ENCODE measurements at places on chromosomes 3 and 15.

- DNase-seq = no peak
These were observed 238.8 kb downstream of the GAP43 start for GRCh38 chr3:115862099-115862498.

DNA sequence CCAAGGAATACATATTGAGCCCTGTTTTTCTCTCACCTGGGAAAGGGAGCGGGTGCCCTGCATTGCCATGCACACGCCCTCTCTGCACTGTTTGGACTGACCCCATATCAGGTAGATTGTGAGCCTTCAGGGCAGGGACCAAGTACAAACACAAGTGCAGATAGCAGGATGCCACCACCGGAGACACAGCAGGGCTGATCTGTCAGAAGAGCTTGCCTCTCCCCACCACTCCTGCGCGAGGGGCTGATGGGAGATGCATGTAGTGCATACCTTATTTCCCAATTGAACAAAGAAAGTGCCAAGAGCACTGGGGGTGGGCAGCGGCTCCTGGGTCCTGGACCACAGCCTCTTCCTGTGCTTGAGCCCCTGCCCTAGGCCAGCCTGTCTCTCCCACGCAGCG is 9.0 kb upstream of the SLCO2A1 start:
- DNase-seq = no peak

- no peak for DNase-seq
These were observed 62.5 kb upstream of the ANKRD28 start for GRCh38 chr3:15860014-15860934.

DNA sequence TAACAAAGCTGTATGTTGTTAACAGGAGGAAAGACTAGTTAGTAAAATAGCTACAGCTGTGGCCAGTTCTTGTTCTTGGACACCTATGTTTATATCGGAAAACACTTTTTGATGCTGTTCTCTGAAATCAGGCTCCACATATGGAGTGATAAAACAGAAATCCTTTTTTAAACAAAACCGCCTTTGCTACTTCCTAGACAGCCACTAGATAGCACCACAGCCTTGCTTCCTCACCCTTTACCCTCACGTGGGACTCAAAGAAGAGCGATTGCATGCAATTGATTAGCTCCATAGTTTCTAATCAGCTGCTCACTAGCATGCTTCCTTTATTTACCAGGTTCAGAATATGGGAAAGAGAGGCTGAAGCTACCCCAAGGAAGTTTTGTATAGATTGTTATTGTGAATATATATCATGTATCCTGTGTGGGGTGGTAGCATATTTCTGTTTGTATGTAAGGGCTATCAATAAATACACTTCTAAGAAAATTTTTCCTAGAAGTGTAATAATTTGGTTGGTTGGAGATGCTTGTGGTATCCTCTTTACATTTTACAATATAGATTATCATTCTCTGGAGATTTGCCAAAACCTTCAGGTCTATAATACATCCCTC is 4.3 kb upstream of the MTFMT start:
- no peak for DNase-seq

GRCh38 chr3:35505181-35505580 is 134.1 kb upstream of the ARPP21 start:
- no peak for DNase-seq

DNA sequence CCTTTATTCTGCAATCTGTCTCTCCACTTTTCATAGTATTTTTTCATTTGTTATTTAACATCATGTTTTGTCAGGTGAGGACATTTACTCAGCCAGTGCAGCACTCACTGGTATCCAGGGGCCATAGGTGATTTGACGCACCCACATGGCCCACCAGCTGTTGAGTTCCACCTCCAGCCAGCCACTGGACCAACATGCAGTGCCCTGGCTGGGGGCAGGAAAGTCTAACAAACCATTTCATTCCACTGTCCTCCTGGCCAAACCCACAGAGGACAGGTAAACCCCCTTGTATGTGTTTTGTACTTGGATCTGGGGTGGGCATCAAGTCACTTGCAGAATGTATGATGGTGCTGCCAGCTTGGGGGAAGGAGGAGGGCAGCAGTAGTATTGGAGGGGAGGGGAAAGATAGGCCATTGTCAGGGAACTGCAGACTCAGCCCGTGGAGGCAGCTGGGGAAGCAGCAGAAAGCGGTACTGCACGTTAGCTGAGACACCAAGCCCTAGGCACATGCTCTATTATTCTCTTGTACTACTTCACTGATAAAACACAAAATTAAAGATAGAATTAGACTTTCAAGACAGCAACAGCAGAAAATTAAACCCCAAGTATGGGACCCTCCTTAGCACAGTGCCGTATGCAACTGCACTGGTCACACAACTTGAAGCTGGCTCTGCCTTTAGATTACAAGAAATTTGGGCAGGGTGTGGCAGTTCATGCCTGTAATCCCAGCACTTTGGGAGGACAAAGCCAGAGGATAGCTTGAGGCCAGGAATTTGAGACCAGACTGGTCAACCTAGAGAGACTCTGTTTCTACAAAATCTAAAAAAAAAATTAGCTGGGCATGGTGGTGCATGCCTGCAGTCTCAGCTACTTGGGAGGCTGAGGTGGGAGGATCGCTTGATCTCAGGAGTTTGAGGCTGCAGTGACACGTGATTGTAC is 15.4 kb upstream of the RPL24 start:
- no peak for DNase-seq

DNA sequence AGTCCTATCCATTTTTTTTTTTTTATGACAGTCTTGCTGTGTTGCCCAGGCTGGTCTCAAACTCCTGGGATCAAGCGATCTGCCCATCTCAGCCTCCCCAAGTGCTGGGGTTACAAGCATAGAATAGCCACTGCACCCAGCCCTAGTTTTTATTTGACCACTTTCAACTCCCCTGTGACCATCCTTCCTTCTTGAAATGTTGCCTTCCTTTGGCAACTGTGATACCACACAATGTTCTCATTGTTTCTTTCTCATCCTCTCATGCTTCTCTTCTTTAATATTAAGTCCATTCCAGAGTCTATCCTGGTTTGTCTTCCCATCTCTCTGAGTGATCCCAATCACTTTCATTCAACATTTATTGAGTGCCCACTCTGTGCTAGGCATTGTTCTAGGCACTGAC is 7.9 kb upstream of the GPD1L start:
- DNase-seq = no peak
